ENCODE measurements at places on chromosomes 12 and 14.
A peak's percentile ranks its signal among the peaks of the same experiment; 100 is the strongest.

GRCh38 chr12:117140397-117141096 lies 41.3 kb upstream of the TESC start:
- no peak for DNase-seq

GRCh38 chr14:33592297-33592696 lies 358.6 kb downstream of the EGLN3 start:
- no peak for DNase-seq

GRCh38 chr14:78508023-78508422 lies 337.9 kb downstream of the NRXN3 start:
- DNase-seq: no peak

GRCh38 chr12:121576851-121577391 lies 3.9 kb downstream of the KDM2B start:
- DNase-seq: peak; percentile 35

DNA sequence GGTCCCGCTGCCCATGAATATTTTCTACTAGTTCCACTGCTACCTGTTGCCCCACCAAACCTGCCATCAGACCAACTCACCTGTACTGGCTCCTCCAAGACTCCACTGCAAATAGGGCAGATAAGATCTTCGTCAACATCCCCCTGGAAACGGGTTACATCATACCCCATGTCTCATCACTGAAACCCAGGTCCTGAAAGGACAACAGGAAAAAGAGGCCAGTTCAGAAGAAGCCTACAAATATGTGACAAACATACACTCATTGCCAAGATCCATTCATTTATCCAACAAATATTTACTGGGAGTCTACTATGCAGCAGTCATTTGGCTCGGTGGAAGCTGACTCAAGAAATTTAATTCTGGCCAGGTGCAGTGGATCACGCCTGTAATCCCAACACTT lies 7.8 kb downstream of the RNF41 start:
- DNase-seq: no peak

- peak; percentile 87 for DNase-seq
These were observed 21.0 kb downstream of the SLC25A29 start for GRCh38 chr14:100285021-100285912.

DNA sequence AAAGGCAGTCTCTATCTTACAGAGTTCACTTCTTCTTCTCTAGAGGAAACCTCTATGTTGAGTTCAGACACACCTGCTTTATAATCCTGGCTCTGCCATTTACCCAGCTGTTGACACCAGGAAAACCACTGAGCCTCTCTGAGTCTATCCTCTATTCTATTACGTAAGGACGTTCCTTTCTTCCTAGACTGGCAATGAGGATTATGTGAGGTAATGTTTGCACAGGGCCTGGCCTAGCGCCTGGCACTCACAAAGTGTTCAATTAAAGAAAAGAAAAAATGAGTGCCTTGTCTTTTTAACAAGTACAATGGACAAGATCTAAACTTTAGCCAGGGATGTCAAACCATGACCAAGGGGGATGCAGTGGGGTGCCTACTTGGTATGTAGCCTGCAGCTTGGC lies 641.9 kb upstream of the TBX3 start:
- no peak for DNase-seq

- DNase-seq: peak; percentile 4
These were observed 52.3 kb downstream of the RAB35 start for GRCh38 chr12:120064054-120064940.

GRCh38 chr14:100165831-100166440 lies 6.5 kb upstream of the DEGS2 start:
- DNase-seq: no peak

DNA sequence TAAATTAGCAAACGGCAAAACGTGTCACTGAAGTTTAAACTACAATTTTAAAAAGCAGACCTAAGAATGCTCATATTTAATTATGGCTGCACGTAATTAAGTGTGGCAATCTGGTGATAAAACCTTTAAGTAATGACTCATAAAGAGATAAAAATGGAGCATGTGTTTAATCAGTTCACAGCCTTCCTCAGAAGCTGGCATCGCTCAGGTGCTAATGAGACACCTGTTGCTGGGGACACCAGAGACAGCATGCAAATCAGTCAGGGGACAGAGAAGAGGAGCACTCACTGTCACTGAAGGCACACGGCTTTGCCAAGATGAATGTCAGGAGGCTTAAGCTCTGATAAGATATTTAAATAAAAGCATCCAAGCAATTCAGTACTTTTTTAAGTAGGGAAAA lies 840.3 kb downstream of the GALC start:
- DNase-seq: no peak

GRCh38 chr12:28585146-28585545 lies 394.9 kb downstream of the CCDC91 start:
- no peak for DNase-seq

GRCh38 chr14:77574446-77575115 lies 41.9 kb downstream of the SPTLC2 start:
- no peak for DNase-seq

DNA sequence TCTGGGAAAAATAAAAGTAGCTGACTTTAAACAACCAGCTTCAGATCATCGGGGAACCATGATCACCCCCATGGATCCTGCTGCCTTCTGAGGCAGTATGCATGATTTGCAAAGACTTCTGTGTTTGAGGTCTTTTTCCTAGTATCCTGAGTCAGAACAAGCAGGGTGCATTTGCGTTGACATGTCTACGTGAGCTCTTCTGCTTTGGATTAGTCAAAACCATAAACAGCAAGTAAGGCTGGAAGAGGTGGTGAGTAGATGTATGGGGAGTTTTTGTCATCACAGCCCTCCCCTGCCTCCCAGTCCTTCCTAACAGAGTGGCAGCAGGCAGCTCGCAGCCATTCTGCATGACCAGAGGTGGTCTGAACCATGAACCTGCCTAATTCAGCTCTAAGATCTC lies 24.1 kb downstream of the PLEKHG7 start:
- no peak for DNase-seq

- DNase-seq: no peak
These were observed 161.9 kb upstream of the RASSF8 start for GRCh38 chr12:25796523-25797000.

GRCh38 chr12:19885093-19885812 lies 446.0 kb downstream of the AEBP2 start:
- DNase-seq: no peak

DNA sequence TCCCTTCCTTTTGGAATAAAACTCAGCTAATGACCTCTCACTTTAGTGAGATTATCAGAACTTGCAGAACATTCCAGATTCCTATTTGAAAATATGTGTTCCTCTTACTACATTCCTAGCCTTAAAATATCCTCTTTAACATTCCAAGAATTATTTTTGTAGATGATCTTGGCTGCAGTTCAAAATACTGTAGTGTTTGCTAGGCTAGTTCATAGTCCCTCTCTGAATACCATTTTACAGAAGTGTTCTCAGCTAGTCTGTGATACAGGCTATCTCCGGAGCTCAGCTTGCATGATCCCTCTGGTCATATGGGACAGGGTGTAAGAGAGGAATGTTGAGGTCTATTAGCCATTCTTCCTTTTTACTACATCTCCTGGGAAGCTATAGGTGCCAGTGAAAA lies 17.6 kb upstream of the GPR33 start:
- no peak for DNase-seq

DNA sequence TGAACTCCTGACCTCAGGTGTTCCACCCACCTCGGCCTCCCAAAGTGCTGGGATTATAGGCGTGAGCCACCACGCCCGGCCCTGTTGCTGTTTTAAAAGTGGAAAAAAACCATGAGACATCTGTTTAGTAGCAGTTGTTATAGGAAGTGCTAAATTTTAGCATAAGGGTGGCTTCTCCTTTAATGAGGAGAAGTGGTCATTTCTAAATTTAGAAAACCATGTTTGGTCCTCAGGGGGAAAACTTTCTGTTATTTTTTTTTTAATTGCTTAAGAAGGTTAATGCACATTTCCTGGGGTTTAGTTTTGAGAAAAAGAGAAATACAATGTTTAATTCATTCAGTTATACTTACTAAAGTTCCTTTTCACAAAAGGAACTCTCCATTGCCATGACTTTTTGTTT lies 102.1 kb downstream of the MYRFL start:
- no peak for DNase-seq

GRCh38 chr14:48944809-48945208 lies 641.4 kb downstream of the RPS29 start:
- no peak for DNase-seq

DNA sequence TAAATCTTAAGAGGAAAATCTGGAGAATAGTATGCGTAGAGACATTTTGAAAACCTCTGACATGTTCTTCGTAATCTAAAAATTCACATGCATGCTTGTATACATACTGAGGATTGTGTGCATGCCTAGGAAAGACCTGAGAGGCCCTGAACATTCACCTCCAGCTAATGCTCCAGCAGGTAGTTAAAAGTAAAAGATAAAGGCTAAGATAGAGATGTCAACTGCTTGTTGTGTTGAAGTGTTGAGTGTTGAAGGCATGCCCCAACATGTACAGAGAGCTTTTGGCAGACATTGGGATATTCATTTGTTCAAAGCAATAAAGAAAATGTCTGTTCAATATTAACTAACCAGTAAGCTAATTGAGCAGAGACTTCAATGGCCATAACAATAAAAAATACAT lies 118.6 kb upstream of the SYT1 start:
- DNase-seq: no peak

GRCh38 chr12:96204381-96204780 lies 10.2 kb downstream of the ELK3 start:
- DNase-seq: no peak

DNA sequence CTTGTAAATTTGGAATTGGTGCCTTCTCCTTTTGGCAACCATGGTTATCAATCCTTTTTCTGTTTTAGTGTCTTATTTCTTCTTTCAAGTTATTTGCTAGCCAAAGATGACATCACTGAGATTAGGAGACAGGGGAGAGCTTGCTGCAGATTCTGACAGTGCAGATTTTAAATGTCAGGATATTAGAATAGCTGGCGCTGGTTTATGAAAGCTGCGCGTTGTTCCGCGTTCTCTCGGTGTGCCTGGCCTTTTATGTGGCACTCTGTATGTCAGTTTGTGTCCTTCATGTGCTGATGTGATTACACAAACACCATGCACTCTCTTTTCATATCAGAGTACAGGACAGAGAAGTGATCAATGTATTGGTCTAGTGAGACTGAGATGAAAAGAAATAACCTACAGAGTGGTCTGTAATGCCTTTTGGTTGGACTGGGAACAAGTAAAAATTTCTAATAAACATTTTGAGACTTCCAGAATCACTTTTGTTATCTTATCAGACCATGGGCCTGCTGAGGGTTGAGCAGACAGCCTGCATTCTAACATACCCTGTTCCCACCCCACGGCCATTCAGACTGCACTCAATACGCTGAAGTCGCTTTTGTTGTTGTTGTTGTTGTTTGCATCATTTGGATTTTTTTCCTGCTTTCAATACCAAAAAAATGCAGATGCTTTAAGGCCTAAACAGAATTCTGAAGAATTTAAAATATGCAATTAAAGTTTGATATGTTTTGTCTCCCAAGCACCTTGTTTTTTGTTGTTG lies 49.7 kb upstream of the TRAF3 start:
- no peak for DNase-seq

DNA sequence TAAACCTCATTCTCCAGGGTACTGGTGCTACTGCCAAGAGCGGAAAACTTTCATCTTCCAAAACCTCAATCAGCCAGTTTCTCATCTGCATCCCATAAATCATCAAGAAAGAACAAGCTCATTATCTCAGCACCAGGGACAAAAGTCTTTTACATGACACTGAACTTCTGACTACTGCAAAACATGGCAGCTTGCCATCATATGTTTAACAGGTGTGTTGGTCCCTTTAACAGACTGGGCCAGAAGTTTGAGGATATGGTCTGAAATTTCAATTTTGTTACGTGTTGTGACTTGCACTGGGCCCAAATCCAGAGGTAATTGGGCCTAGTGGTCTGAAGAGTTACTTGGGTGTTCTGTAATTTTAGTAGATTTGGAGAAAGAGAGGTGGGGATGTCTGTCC lies 305.4 kb upstream of the SEL1L start:
- no peak for DNase-seq

DNA sequence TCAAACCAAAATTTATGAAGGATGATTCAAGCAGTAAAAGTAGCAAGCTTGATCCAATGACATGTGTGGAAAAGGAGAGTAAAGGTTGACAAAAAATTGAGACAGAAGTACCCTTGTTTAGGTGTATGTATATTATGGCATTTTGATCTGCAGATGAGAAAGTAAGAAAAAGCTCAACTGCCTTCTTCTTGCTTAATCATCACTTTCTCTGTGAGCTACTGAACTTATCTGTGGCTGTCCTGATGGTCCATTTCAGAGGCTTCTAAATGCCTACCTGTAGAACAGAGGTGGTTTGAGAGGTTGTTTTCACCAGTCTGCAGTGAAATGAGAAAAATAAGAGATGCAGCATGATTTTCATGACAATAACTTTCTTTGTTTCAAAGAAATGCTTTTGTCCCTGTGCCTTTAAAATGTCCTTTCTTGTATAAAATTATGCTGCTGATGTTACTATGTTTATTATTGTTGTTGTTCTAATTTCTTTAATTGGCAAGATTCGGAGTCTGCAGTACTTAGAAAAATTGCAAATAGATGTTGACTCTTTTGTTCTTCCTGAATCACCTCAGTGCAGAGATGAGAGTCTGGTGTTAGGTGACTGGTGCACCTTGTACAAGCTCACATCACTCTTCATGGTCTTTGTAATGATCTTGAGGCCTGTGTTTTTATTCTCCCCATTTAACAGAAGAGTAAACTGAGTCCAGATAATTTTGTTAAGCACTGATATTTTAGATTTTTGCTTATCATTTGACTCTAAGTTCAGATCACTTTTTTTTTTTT lies 821.9 kb downstream of the VRK1 start:
- DNase-seq: no peak

- DNase-seq: no peak
These were observed 281.9 kb downstream of the DPF3 start for GRCh38 chr14:72612041-72612440.

DNA sequence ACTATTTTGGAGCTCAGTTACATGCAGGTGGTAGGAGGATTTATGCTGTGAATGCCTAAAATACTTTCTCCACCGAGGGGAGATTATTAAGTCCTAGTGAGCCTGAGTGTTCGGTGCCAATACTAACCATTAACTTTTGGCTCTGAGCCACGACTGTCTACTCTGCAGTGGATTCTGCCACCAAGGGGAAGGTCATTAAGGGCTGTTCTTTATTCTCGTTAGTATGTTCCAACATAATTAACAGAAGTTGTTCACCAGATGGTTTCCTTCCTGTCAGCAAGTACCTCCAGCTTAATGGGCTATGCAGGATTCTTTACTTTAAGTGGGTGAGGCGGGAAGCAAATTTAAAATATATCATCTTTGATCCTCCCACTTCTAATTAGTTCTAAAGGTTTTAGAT lies 326.3 kb downstream of the BMP4 start:
- DNase-seq: peak; percentile 32

- no peak for DNase-seq
These were observed 37.6 kb upstream of the CCDC63 start for GRCh38 chr12:110809149-110809548.

DNA sequence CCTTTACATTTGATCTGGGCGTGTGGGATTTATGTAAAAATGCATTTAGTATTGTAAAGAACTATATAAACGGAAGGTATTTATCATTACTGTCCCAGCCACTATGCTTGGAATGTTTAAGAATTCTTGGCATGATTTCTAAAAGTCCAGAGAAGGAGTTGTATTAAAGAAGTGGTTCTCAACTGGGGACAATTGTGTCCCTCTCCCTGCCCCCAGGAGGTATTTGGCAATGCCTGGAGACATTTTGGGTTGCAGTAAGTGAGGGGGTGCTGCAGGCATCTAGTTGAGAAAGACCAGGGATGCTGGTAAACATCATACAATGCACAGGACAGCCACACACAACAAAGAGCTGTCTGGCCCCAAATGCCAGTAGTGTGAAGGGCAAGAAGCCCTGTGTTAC lies 7.2 kb downstream of the SLC38A1 start:
- DNase-seq: no peak

- no peak for DNase-seq
These were observed 120.8 kb downstream of the RALGAPA1 start for GRCh38 chr14:35688126-35688826.

GRCh38 chr12:88307961-88308360 lies 165.9 kb downstream of the TMTC3 start:
- no peak for DNase-seq

Measured in retina (tissue), 1 donor.